Naive thymus-derived CD4-positive, alpha-beta T cell (primary cell): ENCODE measurements at places on chromosomes 16 and 17.

- DNase-seq = no peak
These were observed 131.0 kb downstream of the MRTFB start for GRCh38 chr16:14202095-14202494.

- no peak for DNase-seq
These were observed 455.0 kb downstream of the HAPSTR1 start for GRCh38 chr16:9546438-9546786.

DNA sequence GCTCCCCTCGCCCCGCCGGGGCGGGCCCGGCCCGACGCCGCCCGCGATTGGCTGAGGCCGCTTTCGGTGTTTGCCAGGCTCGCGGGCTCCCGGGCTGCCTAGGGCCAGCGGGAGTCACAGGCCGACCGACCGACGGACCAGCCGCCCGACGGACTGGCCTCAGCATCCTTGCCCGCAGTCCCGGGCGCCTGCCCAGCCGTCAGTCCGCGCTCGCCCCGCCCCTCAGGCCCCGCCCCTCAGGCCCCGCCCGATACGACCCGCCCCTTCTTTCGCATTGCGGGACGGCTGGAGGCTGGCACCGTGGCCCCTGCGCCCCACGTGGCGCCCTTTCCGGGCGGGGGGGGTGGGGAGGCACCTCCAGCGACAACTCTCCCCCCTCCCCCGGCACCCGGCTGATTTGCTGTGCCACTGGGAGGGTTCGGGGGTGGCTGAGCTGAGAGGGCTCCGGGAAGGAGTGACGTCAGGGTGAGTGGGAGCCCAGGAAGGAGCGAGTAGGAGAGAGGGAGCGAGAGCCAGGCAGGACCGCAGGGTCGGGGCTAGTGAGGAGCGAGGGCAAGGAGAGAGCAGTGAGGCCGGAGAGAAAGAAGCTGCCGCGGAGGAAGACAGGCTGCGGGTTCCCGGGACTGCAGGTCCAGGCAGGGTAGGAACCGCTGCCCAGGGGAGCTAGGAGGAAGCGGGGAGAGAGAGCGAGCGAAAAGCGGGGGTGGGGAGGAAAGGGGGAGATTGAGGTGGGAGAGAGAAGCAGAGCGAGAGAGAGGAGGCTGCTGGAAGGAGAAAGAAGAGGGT, at the start of gene ASPHD1:
ASPHD1 (plus strand) TSS at position 387 of the 786 bp plus-strand sequence. CDS start 484 bp downstream, outside the sequence.
- DNase-seq = peak; percentile 91

GRCh38 chr16:20322696-20323095, 4.6 kb downstream of the GP2 start:
- DNase-seq = no peak

DNA sequence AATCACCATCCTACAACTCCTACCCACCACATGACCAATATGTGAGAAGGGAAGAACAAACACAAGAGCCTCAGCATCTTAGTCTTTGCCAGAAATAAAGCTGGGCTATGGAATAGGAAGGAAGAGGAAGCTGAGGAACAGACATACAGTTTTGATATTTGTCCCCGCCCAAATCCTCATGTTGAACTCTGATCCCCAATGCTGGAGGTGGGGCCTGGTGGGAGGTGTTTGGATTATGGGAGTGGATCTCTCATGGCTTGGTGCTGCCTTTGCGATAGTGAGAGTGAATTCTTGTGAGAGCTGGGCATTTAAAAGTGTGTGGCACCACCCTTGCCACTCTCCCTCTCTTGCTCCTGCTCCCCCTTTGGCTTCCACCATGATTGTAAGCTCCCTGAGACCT, 52.4 kb upstream of the NLK start:
- no peak for DNase-seq

DNA sequence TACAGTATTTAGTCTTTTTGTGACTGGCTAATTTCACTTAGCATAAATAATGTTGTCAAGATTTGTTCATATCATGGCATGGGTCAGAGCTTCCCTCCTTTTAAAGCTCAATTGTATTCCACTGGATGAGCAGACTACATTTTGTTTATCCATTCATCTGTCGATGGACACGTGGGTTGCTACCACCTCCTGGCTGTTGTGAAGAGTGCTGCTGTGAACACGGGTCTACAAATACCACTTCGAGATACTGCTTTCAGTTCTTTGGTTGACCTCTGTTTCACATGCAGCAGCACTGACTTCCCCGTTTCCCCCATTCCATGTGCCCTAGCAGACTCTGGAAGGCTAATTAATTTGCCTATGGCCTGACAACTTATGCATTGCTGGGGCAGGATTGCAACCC, 285.4 kb downstream of the SHISA9 start:
- no peak for DNase-seq

GRCh38 chr17:2086306-2086705, 31.4 kb downstream of the HIC1 start:
- no peak for DNase-seq

- no peak for DNase-seq
These were observed 715 bp downstream of the TLCD3A start for GRCh38 chr17:732902-733720.

- DNase-seq = peak; percentile 22
These were observed 836 bp upstream of the MMP15 start for GRCh38 chr16:58024486-58025350.

- DNase-seq = no peak
These were observed 1.2 kb downstream of the NFATC3 start for GRCh38 chr16:68086336-68086841.

DNA sequence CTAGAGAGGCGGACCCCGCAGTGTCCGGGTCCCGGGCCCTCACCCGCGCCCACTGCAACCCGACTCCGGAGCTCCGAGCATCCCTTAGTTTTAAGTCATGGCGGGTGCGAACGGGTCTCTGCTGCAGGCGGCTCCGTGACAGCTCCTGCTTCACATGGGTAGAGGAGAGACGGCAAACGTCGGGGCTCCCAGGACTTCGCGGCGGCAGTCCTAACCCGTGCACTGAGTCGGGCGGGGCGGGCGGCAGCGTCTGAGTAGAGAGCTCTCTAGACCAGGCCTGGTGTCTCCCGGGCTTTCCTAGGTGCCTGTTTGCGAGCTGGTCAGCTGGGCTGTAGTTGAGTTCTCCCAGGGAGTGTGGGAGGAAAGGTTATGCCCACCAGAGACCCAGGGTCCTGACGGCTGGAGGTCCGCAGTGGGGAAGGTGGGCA, 345 bp downstream of the TSC2 start:
- DNase-seq = no peak

- no peak for DNase-seq
These were observed 24.9 kb downstream of the MPP3 start for GRCh38 chr17:43808076-43808475.

GRCh38 chr17:32926183-32926582, 1.8 kb upstream of the TMEM98 start:
- no peak for DNase-seq

GRCh38 chr17:79116575-79117368, 42.1 kb downstream of the ENGASE start:
- DNase-seq = no peak

- DNase-seq = no peak
These were observed 19.8 kb downstream of the PPL start for GRCh38 chr16:4917117-4917516.

- no peak for DNase-seq
These were observed 45.6 kb downstream of the MAF start for GRCh38 chr16:79554912-79555311.

GRCh38 chr16:29784157-29784556, 6.1 kb downstream of the ZG16 start:
- DNase-seq = no peak

GRCh38 chr17:40086150-40087044, 14.0 kb downstream of the NR1D1 start:
- DNase-seq = peak; percentile 56

DNA sequence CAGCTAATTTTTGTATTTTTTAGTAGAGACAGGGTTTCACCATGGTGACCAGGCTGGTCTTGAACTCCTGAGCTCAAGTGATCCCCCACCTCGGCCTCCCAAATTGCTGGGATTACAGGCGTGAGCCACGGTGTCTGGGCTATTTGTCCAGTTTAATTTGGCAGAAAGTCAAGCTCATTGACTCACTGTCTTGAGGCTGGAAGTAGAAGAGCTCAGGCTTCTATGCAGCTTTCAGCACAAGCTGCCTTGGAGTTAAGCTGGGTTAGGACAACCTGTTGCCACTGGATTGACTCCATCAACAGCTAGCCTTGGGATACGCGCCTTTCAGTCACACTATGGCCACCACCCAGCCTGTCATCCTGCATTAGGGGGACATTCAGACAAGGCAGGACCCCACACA, 76.2 kb upstream of the DNAH17 start:
- no peak for DNase-seq

- peak; percentile 82 for DNase-seq
These were observed at the start of gene SIRT7 for GRCh38 chr17:81917565-81918332. Gene SIRT7 (minus strand): TSS chr17:81918176. CDS start chr17:81918131, 45 bp downstream.

GRCh38 chr17:82600731-82601446, 47.4 kb downstream of the WDR45B start:
- DNase-seq = no peak

GRCh38 chr17:4840893-4841242, 7.7 kb downstream of the MINK1 start:
- no peak for DNase-seq

DNA sequence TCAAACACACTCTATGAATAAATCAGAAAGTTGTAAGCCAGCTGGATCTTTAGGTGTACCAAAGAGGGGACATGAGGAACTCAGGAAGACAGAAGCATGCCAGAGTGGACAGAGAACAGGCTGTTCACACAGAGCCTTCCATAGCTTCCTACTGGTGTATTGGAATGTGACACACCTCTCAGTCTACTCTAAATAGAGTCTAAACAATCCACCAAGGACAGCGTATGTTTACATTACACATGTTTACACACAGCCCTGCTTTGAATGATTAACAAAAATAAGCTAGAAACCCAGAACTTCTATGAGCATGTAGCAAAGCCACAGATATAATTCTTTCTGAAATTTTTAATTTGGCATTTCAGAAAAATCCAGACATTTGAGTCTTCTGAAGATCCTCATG, 1279.0 kb upstream of the CDH8 start:
- DNase-seq = no peak

- no peak for DNase-seq
These were observed 40.2 kb downstream of the TSC2 start for GRCh38 chr16:2087748-2088631.

GRCh38 chr17:82414548-82415281, 3.4 kb upstream of the HEXD start:
- peak; percentile 57 for DNase-seq

DNA sequence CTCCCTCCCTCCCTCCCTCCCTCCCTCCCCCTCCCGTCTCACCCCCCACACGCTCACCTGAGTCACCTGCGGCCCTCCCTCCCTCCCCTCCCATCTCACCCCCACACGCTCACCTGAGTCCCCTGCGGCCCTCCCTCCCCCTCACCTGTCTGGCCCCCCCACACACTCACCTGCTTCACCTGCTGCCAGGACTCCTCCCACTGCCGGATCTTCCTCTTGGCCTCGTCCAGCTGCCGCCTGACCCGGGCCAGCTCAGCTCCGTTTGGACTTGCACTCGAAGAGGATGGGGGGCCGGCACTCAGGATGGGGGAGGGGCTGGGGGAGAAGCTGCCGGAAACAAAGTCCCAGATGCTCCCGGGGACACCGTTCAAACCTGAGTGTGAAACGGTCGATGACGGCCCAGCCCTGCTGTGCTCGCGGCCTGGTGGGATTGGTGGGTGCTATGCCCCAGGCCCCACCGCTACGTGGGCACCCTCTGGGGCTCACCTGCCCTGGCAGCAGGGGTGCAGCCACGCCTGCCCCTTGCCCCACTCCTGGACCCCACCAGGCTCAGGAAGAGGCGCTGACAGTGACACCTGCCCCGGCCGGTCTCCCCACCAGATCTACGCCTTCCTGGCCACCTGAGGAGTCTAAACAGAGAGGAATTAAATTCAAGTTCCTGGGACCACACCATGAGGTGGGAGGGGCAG, 15.9 kb downstream of the GNPTG start:
- DNase-seq = no peak

DNA sequence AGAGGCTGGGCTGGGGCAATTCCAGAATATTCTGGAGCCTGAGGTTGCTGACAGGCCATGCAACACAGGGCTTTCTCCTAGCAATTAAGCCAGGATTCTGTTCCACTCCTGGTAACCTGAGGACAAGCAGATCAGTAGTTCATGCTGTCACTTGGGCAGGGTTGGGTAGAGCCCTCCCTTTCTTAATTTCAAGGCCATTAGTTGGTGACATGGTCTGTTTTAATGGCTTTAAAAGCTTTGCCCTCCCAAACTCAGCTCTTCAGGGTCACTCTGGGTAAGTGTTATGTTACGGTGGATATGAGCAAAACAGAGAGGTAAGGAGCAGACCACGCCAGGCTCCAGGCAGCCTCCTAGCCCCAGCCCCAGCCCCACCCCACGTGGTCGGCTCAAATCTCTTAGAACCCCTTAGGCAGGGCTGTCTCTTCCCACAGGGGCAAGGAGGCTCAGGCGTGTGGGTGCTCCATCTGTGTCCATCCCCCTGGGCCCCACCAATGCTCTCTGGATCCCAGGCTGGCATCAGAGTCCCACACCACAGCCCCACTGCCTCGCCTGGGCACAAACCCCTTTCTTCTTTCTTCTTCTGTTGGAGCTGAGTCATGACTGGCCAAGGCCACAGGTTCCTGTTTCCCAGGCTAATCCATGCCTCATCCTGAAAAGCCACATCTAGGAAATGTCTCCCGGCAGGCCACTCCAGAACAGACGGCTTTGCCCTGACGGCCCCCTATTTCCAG, 27.5 kb downstream of the CEP295NL start:
- DNase-seq = no peak

DNA sequence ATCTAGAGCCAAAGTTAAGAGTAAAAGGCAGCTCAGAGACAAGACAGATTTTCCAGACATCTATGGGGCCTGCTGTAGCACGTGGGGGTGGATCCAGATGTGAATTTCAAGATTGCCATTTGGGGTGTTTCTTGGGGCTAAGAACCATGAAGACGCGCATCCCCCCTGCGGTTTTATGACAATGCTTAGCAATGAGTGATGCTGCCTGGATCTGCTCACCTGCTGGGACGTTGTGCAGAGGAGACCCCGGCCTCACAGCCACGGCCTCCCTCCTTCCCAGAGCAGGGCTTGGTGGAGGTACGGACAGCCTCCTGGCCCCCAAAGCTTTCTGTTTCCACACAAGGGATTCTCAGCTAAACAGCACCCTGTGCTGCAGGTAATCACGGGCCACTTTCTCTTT, 151.5 kb upstream of the DYNLRB2 start:
- DNase-seq = no peak

DNA sequence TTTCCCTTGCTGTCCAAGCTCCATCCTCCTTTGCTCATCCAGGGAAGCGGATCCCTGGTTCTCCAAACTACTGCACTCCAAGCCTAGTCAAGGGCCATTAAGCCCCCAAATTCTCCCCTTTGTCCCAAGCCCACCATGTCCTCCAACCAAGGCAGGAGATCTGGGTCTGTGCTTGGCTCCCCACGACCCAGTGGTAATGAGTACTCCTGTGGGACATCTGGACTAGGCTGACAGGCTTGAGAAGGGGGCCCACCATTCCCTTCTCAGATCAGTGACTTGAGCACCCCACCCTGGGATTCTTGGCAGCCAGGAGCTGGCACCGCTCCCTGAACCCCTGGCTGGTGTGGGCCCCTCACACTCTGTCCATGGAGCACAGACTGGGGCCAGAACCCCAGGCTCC, 17.1 kb downstream of the OSBPL7 start:
- no peak for DNase-seq

DNA sequence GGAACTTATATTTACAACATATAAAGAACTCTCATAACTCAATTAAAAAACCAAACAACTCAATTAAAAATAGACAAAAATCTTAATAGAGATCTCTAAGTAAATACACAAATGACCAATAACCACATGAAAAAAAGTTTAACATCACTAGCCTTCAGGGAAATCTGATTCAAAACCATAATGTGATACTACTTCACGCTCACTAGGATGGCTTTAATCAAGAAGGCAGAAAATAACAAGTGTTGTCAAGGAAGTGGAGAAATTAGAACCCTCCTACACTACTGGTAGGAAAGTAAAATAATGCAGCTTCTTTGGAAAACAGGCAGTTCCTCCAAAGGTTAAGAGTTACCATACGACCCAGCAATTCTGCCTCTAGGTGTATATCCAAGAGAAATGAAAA, 8.4 kb downstream of the PHF12 start:
- no peak for DNase-seq
